ENCODE measurements at places on chromosomes 2 and 18.

GRCh38 chr2:17030047-17030446 lies 364.4 kb upstream of the CYRIA start:
- DNase-seq, result no peak

GRCh38 chr2:136448432-136448831 lies 316.9 kb upstream of the THSD7B start:
- no peak for DNase-seq

- no peak for DNase-seq
These were observed 563.2 kb upstream of the NRP2 start for GRCh38 chr2:205119136-205119535.

GRCh38 chr2:23850564-23851256 lies 76.2 kb downstream of the ATAD2B start:
- DNase-seq, result no peak

DNA sequence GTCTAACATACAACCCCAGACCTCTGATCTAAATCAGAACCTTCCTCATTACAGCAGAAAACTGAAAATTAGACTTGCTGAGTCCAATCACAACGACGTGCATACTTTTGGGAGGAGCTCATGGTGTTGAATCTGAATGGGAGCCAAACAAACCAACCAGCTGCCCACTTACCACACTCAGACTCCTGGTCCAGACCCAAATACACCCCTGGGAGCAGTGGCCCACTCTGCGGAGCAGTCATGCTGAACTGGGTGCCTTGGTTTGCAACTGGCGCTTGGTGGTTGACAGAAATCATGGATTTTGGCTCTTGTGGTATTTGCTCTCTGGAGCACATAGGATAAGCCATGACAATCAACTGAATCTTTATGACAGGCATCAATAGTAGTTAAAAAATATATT lies 253.6 kb upstream of the TNP1 start:
- DNase-seq, result no peak

DNA sequence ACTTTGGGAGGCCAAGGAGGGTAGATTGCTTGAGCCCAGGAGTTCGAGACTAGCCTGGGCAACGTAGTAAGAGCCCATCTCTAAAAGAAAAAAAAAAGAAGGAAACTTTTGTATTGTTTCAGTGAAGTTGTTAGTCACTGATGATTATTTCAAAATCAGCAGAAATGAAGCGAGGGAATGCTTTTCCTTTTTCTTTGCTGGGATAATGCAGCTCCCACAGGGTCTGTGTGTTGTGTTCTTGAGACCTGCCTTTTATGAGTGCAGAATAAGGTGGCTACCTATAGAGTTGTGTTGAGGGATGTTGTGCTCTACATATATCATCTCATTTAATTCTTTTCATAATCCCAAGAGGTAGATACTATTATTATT lies 11.7 kb downstream of the TM4SF20 start:
- no peak for DNase-seq

DNA sequence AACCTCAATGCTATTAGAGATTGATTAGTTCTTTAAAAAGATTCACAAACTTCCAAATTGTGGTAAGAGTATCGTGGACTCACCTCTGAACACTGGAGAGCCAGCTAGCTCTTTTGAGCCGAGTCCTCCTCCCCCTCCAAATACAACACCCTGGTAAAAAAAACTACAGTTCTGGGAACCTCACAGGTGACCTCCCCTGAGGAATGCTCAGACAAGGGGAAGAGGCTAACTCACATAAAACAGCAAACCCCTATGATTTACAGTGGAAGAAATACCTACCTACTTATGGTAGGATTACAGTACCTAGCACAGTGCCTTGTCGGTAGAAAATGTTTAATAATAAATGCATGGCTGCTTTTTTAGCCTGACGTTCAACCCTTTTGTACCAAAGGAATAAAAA lies 8.4 kb downstream of the ZNF24 start:
- no peak for DNase-seq

GRCh38 chr2:28452534-28453081 lies 43.3 kb upstream of the PLB1 start:
- peak; percentile 66 for DNase-seq

DNA sequence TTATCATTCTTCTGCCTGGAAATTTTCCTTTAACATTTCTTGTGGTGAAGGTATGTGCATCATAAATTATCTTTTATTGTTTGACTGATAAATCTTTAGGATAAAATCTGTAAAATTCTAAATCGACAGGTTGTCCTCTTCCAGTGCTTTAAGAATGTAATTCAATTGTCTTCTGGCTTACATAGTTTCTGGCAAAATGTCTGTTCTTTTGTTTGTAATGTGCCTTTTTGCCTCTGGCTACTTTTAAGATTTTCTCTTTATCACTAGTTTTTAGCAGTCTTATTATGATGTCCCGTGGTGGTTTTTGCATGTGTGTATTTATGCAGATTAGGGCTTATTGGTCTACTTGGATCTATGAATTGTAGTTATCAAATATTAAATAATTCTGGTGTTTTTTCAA lies 203.6 kb upstream of the COPS8 start:
- no peak for DNase-seq

GRCh38 chr18:39701839-39702238 lies 2136.2 kb upstream of the CELF4 start:
- DNase-seq, result no peak

DNA sequence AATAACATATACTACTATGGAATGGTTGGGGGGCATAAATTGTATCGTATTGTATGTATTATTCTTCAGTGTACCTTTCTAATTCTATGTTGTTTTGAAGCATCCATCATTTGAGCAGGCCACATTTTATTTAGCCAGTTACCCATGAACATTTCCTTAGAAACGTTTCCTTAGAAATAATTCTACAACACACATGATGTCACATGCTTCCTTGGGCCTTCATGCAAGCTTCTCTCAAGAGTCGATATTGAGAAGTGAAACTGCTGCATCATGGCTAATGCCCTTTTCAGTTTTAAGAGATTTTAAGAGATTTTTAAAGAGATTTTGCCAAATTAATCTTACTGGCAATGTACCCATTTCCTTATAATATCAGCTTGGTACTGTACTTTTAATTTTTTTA lies 63.9 kb downstream of the ALPK2 start:
- no peak for DNase-seq

DNA sequence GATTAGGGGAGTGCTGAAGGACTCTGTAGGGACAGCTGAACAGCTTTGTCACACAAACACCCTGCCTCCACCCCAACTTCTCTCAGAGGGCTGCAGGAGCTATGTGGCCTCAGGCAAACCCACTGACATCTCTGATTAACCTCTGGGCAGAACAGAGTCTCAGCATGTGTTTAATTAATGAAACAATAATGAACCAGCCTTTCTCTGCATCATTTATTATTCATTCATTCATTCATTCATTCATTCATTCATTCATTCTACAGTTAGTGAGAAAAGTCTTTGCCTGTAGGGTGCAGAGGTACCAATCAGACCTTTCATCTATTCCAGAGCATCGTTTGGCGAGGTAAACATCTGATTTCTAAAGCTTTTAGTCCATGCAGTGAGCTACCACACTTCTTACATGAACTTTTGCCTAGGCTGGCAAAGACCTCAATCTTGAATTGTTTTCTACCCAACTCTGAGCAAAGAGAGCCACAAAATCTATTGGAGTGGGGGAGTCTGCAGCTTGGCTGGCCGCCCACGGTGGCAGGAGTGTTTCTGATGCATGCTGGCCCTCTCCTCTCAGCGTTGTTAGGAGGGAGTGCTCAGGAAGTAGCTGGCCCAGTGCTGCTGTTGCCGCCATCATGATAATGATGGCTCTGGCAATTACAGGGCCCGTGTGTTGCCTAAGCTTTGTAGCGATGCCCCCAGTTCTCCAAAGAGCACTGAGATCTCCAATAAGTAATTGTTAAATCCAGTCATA lies 198.9 kb downstream of the SMAD7 start:
- DNase-seq, result no peak

GRCh38 chr2:120430957-120431356 lies 85.0 kb downstream of the INHBB start:
- DNase-seq, result no peak
